ENCODE measurements at places on chromosomes 7 and 10.
A peak's percentile ranks its signal among the peaks of the same experiment; 100 is the strongest.

DNA sequence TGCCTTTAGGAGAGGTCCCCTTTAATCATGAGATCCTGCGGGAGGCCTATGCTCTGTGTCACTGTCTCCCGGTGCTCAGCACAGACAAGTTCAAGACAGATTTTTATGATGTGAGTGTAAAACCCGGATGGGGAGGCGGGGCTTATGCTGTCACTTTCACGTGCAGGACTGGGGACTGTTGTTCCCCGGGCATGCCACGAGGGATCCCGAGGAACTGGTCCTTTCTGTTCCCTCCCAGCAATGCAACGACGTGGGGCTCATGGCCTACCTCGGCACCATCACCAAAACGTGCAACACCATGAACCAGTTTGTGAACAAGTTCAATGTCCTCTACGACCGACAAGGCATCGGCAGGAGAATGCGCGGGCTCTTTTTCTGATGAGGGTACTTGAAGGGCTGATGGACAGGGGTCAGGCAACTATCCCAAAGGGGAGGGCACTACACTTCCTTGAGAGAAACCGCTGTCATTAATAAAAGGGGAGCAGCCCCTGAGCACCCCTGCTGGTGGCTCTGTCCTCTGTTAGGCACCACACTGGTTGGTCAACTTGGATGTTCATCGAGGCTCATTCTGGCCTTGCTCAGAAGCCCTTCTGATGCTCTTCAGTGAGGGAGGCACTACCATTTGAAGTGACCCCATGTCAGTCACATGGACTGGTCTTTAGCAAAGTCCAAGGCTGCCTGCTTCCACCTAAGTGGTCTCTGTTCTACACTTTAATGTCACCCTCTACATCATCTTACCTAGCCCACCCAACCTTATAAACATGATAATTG lies 2.8 kb downstream of the COPS6 start:
- DNase-seq = no peak

DNA sequence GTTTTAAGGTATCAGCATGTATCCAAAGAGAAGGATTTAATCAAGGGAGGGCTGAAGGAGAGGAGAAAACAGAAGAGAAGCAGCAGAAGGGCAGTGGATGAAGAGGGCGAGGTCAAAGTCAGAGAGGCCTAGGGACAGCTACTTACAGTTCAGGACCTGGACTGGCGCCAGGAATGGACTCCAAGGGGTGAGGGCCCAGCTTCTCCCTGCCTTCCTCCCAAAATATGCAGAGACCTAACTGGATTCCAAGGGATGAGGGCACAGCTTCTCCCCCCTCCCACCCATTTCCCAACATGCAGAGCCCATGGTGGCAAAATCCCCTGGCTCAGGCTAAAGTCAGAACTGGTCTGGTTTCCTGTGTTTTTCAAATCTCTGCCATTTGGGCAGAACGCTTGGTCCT lies 3.4 kb upstream of the TCF7L2 start:
- DNase-seq = no peak

DNA sequence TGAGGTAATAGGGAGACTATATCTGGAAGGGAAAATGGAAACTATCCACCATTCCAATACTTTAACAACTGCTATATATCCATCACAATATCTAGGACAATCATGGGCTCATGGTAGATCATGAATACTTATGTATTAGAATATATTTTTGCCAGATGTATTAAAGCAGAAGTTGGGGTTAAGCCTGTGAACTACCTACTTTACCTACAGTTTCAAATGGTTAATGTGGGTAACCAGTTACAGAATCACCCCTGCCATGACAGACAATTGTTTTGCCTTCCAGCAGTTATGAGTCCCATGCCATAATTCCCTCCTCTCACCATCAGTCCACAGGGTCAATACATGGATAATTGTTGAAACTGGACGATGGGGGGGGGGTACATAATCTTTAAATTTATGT lies 29.9 kb upstream of the RAPGEF5 start:
- no peak for DNase-seq

GRCh38 chr10:28179743-28180099 lies 123.1 kb downstream of the MPP7 start:
- no peak for DNase-seq

DNA sequence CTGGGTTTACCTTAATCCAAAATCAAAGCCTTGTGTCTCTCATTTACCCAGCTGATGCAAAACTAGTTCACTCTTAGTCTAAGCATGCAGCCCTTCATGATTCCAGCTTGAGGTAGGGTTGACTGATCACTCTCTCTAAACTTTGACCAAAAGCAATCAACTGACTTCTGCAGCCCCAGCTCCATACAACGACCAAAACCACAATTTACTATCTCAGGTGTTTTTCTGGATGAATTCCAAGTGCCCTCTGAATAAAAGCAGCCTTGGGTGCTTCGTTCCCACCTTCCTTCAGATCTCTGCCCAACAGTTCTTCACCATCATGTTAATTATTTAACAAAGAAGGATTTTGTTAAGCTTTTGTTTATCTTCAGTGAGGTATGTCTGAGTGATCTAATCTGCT lies 62.6 kb downstream of the CCDC6 start:
- DNase-seq = no peak

DNA sequence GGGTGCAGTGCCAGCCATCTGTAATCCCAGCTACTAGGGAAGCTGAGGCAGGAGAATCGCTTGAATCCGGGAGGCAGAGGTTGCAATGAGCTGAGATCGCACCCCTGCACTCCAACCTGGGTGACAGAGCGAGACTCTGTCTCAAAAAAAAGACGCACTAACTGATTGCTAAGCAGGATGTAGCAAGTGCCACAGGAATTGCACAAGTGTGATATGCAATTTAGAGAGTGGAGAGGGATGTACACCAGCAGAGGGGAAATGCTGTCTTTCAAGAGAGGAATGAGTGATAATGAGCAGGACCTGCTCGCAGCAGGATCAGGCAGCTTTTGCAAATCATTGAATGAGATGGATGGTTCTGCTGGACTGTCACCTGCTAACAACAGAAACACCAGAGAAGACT lies 13.3 kb upstream of the SLC16A12 start:
- no peak for DNase-seq

- DNase-seq = no peak
Measured at GRCh38 chr7:149422914-149423301, 38.0 kb downstream of the ZNF777 start.

DNA sequence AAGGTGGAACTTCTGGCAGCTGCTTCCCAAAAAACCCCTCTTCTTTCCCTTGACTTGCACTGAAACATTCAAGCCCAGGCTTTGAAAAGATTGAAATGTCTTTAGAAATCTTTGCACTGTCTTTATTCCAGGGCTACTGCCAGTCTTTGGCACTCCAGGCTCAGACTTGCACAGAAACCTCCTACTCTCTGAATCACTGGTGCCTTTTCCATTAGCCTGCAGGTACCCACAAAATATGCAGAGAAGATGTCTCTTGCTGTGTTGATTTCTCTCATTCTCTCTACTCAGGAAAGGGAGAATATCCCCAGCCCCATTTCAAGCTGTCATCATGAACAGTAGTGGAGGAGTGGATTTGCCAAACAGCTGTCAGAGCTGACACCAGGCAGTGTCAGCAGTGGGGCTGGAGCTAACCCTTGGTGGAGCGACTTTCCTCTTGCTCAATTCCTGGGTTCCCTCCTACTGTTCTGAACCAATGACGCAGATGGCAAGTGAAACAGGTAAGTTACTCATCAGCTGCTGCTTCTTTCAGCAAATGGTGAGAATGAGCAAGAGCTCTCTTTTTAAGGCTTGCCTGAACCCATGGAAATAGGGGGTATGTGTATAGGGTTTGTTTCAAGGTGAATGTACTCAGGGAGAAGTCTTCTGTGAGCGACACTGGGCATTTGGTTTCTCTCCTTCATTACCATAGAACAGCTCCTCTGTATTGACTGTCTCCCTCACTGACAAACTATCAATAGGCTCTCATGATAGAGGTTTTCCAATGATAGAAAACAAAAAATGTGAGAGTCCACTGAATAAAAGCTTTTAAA lies 362.4 kb downstream of the ADRA2A start:
- no peak for DNase-seq

DNA sequence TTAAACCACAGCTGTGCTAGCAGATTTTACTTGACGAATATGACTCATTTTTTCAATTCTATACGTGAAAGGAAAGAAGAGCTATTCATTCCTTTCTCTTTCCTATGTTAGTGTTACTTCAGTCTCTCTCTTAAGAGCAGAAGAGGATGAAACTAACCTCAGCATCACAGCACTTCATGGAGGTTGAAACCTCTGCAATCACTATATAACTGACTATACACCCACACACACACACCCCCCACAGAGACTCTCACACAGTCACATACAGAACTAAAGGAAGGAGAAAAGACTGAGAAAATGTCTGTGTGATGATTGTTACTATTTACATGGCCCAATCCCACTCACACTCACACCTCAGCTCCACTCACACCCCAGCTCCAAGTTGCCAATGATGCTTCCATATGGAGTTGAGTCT lies 104.2 kb downstream of the KIF20B start:
- no peak for DNase-seq

GRCh38 chr7:21624320-21624719 lies 81.5 kb downstream of the DNAH11 start:
- no peak for DNase-seq

GRCh38 chr7:7693881-7694280 lies 24.5 kb downstream of the RPA3 start:
- peak; percentile 59 for DNase-seq

GRCh38 chr10:29960261-29960660 lies 99.1 kb downstream of the JCAD start:
- no peak for DNase-seq

DNA sequence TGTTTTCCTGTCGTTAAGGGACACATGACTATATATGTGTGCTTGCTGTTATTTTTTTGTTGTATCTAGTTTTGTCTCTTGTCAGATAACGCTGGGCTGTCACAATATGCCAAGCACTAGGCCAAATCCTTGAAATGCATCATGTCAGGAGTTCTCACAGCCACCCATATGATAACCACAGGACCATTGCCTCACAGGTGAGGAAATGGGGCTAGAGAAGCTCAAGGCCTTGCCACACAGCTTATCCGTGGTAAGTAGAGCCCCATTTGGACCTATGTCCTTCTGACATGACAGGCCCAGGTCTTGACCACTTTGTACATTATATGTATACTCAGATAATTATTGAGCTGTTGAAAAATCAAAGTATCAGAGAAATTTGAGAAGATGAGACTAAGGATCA lies 42.0 kb upstream of the TARP start:
- no peak for DNase-seq

GRCh38 chr10:33365301-33365700 lies 30.8 kb upstream of the NRP1 start:
- no peak for DNase-seq

GRCh38 chr10:125161707-125162119 lies 1.4 kb upstream of the CTBP2 start:
- no peak for DNase-seq

GRCh38 chr10:50577681-50578350 lies 45.9 kb downstream of the SGMS1 start:
- DNase-seq = no peak

DNA sequence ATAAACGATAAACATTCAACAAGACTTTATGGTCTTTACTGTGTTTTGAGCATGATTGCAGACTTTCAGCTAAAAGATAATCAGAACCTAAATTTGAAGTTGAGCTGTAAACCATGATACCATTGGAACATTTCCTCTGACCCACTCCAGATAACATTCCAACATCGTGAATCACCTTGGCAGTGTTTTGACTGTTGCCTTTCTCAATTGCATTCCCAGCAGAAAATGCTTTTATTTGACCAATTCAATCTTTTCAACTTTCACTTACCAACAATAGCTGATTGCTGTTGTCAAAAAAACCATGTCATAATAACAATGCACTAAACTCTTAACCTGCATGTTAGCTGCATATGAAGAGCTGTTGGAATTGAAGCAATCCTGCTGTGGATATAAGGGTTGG lies 165.5 kb downstream of the MDFIC start:
- DNase-seq = no peak

GRCh38 chr7:122790132-122790531 lies 87.4 kb upstream of the RNF148 start:
- no peak for DNase-seq

DNA sequence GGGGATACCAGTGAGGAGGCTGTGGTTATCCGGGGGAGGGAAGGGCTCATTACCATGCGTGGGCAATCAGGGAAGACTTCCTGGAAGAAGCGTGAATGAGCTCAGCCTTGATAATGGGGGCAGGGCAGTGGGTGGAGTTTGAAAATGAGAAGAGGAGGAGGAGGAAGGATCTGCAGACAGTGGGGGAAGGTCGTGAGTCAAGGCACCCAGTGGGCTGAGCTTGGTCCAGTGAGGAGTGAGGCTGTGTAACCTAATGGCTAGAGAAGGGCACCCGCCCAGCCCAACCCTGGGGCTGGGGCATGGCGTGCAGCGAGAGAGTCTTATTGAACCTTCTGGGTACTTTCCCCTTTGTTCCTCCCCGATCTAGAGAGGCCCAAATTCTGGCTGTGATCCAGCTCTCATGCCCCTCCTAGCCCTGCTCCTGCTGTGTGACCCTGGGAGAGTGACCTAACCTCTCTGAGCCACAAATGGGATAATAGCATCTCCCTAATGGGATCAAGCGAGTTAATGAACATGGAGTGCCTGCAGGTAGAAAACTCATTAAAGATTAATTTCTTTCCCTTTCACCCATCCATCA lies 31.5 kb downstream of the CLIP2 start:
- no peak for DNase-seq

GRCh38 chr10:52977581-52977980 lies 205.0 kb upstream of the MBL2 start:
- DNase-seq = no peak

- no peak for DNase-seq
Measured at GRCh38 chr10:102668326-102669107, 24.2 kb downstream of the TRIM8 start.

- no peak for DNase-seq
Measured at GRCh38 chr10:7400068-7400715, 10.6 kb downstream of the SFMBT2 start.

DNA sequence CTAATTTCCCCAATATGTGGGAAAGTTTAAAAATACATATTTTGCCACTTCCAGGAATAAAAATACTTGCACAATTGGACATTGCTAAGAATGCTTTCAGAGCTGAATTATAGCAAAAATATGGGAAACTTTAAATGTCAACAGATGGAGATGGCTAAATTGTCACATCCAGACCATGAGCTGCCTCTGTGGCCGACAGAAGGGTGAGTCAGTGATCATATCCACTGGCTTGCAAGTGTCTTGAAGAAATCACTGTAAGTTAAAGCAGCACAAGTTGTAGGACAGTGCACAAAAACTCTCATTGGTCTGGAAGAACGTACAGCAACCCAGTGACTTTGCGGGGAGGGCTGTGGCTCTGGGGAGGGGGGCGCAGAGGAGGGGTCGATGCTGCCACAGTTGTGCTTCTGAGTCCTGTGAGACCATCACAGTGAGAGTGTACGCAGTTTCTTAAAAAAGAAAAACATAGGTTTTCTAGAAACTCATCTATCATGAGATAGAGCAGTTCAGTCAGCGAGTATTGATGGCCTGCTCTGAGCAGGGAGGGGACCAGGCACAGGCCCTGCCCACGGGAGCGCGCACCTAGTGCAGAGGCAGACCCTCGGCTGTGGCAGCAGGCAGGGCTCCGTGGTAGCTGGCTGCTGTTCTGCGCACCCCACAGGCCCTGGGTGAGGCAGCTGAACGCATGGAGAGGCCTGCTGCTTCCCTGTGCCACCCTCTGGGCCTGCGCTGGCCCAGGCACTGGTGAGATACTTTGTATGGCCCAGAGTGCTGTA lies 25.5 kb downstream of the LRRC27 start:
- DNase-seq = no peak
